Fibroblast of skin of right biceps (primary cell): ENCODE measurements at places on chromosomes 12 and 14.
A peak's percentile ranks its signal among the peaks of the same experiment; 100 is the strongest.

GRCh38 chr12:106582641-106583230, at the start of gene RFX4:
TSS of gene RFX4 (plus strand) at chr12:106583004. CDS start at chr12:106583321, 317 bp downstream.
- no peak for DNase-seq

DNA sequence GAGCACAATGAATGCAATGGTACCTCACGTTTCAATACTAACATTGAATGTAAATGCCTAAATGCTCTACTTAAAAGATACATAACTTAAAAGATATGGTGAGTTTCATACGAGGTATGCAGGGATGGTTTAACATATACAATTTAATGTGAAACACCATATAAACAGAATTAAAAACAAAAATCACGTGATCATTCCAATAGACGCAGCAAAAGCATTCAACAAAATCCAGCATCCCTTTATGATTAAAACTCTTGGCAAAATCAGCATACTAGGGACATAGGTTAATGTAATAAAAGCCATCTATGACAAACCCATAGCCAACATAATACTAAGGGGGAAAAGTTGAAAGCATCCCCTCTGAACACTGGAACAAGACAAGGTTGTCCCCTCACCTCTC, 845.7 kb downstream of the SLC16A7 start:
- no peak for DNase-seq

- DNase-seq, result no peak
Measured at GRCh38 chr14:96297997-96298515, 42.0 kb downstream of the BDKRB1 start.

GRCh38 chr12:124742678-124743077, 121.0 kb downstream of the SCARB1 start:
- DNase-seq, result no peak

DNA sequence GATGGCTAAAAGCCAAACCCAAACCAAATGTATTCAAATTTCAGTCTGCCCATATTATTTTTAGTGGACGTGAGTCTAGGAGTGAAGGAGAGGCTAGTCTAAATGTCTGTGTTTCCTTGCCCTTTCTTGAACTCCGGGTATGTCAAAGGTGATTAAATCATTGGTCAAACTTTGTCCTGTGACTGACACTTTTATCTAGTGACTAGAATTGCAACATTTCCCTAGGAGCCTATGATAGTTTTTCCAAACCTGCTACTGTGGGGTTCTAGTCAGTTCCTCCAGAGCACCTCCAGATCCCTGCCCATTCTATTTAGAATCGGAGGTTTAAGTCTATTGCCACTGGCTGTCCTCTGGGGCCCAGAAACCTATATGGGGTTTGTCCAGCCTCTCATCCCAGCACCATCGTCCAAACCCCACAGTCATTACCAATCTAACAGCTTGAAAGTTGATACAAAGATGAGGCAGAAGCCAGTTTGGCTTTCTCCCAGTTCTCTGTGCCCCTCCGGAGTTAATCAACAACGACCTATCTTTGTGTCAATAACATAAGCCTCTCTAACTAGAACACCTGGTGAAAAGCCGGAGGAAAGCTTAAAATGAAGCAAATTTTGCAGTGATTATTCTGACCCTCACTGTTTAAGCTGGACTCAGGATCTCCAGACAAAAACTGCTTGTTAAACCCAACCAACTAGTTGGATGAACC, 306.7 kb downstream of the ZFP36L1 start:
- no peak for DNase-seq

DNA sequence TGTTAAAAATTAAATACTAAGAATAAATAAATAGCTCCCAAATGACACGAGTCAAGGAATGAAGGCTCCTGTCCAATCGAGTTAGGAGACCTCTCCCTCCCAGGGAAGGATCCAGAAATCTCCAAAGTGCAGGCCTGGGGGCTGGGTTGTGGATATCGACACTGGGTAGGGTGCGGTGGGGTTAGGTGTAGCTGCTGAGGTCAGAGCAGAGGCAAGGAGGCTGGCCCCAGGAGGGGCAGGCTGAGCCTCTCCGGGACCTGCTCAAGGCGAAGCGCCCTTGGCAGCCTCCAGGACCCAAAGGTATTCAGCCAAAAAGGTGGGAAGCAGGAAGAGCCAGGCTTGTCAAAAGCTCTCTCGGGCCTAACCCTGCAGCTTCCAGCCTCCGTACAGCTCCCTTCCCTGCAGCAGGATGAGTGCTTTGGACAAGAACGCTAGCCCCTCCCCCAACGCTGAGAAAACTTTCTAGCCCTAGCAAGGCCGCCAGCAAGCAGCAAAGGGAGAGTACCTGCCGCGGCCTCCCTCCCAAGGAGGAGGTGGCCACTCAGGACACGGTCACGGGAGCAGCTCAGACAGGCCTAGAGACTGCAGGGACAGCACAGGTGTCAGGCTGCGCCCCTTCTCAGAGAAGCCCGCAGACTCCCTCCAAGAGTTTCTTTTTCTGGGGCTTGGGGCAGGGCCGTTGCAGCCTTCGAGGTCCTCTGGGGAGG, 3.7 kb upstream of the PNMA1 start:
- DNase-seq, result peak; percentile 49

GRCh38 chr14:76426161-76426696, 50.3 kb downstream of the ESRRB start:
- no peak for DNase-seq

DNA sequence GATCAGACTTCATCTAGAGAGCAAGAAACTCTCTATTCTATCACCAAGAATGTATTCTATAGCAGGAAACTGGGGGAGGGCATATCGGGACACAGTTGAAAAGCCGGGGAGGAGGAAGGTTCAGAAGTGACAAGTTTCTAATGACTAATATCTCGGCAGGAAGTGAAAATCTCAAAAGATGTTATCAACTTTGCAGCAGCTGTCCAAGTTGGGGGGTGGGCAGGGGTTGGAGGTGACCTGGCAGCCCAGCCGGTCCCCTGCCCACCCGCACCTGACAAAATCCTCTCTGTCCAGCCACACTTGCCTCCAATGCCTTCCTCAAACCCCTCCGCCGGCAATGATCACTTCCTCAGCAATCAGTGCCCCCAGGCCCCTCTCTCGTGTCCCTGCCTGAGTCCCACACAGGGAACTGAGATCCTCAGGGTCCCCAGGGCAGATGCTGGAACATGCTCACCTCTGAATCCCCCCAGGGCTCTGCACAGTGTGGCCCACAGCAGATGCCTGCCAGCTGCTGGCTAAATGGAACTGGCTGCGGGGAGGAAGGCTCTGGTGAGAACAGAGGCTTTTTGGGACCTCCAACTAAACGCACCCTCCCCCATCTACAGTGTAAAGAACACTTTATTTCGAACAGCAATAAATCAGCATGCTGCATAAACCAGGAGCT, 43.9 kb downstream of the CCDC88C start:
- peak; percentile 18 for DNase-seq

DNA sequence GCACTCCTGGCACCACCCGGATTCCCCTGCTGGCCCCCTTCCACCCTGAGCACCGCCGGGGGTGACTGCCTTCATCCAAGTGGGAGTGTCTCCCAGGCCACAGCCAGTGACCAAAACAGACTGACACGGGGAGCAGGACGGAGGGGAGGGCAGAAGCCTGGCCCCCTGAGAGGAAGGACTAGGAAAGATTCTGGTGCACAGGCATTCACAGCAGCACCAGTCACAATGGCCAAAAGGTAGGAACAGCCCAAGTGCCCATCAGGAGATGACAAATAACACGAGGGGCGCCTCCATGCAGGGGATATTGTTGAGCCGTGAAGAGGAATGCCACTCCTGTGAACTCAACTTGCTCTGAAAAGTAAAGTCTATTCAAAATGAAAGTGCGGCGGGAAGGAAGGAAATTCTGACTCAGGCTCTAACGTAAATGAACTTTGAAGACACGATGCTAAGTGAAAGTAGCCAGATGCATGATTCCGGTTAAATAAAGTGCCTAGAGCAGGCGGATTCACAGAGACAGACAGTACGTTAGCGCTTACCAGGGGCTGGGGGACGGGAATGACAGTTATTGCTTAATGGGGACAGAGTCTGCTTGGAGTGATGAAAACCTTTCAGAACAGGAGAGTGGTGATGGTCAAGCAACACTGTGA, 146.1 kb upstream of the NCOR2 start:
- peak; percentile 82 for DNase-seq

- peak; percentile 2 for DNase-seq
Measured at GRCh38 chr14:74190927-74191575, 48.2 kb upstream of the VSX2 start.

DNA sequence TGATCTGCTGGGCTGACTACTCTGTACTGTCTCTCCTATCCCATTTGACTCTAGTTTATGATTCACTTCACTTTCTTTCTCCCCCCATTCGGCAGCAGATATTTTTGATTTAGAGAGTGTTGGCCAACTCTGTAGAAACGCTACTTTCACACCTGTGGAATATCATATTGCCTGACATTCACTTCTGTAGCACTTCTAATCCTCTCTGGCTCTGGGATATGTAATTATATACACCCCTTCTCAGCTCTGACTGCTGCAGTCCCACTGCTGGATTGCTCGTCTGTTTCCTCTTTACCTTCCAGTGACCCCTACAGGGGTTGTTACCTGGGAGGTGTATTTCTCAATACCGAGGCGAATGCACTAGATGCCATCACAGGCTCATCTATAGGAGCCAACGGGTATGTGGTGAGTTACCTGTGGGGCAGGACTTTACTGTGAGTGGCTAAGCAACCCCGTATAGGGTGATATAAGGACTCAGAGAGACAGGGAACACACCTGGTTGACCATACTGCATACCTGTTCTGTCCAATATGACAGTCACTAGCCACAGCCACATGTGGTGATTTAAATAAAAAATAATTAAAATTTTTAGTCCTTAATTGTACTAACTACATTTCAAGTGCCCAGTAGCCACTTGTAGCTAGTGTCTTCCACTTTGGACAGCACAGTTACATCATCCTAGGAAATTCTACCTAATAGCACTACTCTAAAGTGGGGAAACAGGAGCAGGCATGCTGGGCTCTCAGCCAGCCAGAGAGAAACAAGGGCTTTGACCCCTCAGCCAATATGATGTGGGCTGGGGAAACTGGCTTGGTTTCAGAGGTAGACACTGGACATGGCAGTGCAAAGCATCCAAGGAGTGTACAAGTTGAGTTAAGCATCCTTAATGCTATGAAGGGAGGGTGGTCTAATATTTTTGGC, 95.0 kb downstream of the C12orf75 start:
- DNase-seq, result no peak

DNA sequence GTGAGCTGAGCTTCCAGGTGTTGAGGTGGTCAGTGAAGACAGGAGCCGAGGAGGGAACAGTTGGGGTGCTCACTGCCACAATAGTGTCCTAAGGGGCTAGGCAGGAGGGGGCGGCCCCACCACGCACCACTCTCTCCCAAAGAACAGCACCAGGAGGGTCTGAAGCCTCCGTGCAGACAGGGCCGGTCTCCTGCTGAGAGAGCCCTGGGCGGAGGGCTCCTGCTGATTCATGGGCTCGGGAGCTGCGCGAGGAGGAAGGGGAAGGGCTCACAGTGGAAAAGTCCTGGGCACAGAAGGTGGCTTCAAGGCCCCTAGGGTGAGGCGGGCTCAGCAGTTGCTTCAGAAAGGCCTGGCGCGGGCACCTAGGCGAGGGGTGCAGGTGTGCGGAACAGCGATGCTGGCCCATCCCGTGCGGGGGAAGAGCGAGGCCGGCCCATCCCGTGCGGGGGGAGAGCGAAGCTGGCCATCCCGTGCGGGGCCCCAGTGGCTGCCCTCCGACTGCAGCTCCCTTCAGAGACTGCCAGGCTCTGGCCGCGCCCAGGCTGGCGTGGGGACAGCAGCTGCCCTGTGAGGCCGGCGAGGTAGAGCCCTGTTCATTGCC, 176.7 kb downstream of the ADGRD1 start:
- DNase-seq, result no peak

- peak; percentile 44 for DNase-seq
Measured at GRCh38 chr12:59808317-59808910, 212.6 kb downstream of the SLC16A7 start.

GRCh38 chr14:61099216-61099835, 118.3 kb downstream of the SLC38A6 start:
- DNase-seq, result peak; percentile 64

DNA sequence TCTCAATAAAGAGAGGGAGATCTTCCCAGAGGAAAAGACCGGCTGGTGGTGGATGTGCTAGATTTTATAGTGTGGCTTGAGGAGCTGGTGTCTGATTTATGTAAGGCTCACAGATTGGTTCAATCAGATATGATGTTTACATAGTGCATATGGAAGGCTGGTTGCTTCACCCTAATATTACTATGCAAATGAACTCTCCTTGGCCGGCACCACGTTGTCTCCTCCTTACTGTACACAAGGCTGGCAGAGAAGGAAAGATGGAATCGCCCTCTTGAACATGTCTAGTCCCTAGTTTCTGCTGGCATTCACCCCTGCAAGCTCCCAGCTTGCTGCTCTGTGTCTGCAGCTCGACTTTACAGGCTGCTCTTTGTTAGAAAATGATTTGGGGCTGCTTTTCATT, 8.9 kb downstream of the FAM186A start:
- DNase-seq, result no peak

GRCh38 chr12:104823985-104824461, 134.1 kb downstream of the SLC41A2 start:
- DNase-seq, result no peak

- DNase-seq, result no peak
Measured at GRCh38 chr12:10147714-10148403, 17.9 kb upstream of the CLEC7A start.

DNA sequence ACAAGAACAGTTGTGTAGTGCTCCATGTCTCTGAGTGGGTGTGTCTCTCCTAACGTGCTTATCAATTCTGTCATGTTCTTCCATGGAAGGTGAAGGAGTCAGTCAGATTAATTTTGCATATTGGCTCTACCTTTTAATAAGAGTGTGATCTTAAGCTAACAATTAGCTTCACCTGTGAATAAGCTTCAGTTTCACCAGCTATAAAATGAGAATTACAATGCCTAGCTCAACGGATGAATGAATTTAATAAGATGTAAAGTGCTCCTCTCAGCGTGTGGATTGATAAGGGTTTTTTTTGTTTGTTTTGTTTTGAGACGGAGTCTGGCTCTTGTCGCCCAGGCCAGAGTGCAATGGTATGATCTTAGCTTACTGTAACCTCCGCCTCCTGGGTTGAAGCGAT, 32.7 kb downstream of the CCDC175 start:
- DNase-seq, result no peak

DNA sequence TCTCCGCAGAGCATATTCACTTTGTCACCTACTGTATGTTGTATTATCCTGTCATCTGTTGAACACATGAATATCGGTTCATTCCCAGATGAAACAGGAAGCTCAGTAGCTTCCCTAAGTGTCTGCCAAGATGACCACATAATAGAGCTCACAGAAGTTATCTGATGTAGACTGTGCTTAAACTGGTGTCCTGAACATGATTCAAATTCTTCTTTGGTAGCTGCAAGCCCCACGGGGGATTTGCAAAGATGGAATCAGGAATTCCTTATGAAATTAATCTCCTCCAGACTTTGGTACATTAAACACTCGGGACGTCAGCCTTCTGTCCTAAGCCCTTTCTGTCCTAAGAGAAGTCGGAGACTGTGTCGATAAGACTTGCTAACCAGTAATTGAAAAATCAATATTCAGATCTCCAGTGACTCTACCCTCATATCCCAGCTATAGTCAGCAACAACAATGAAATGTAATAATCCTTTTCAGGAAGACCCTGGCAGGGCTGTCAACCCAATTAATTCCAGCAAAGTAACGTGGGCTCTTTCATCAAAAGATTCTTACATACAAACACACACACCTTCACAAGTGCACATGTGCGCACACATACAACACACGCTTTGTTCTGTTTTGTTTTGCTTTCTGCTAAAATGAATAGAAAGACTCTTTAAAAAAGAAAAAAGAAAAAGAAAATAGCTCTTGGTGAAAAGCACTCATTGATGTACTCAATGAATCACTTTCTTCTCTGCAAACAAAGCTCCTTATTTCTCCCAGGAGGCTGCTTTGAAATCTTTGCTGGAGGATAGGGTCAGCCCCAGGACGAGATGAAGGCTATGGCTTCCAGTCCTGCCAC, 127.2 kb downstream of the RIMBP2 start:
- DNase-seq, result no peak

- DNase-seq, result peak; percentile 17
Measured at GRCh38 chr14:55416866-55417265, 5.2 kb upstream of the ATG14 start.
